Cerebellar nuclear complex (tissue), 1 donor: ENCODE measurements at places on chromosomes 7 and 10.

- DNase-seq, result no peak
These were observed 182.6 kb downstream of the FZD1 start for GRCh38 chr7:91446819-91447218.

- DNase-seq, result no peak
These were observed 53.0 kb downstream of the EZH2 start for GRCh38 chr7:148830897-148831692.

DNA sequence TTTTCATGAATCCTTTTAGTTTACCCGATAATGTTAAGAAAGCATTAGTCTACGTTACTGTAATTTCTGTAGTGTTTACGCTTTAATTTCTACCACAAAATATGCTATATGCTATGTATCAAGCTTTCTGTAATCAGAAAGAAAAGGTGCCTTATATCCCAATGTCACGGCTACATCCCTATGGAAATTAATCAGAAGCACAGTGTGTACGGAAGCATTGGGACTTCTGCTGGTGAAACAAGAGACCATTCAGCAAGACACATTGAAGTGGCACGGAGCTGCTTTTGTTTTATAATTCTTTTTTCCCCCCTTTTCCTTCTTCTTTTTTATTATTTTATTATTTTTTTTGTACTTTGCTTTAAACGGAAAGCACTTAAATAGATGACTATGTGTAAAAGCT lies 31.2 kb upstream of the SH2B2 start:
- no peak for DNase-seq

GRCh38 chr10:125472010-125472607 lies 210.9 kb downstream of the TEX36 start:
- no peak for DNase-seq

- DNase-seq, result no peak
These were observed 1.6 kb downstream of the FAM133B start for GRCh38 chr7:92588561-92588960.

- no peak for DNase-seq
These were observed 715.3 kb downstream of the DNAJB9 start for GRCh38 chr7:109284943-109285342.

DNA sequence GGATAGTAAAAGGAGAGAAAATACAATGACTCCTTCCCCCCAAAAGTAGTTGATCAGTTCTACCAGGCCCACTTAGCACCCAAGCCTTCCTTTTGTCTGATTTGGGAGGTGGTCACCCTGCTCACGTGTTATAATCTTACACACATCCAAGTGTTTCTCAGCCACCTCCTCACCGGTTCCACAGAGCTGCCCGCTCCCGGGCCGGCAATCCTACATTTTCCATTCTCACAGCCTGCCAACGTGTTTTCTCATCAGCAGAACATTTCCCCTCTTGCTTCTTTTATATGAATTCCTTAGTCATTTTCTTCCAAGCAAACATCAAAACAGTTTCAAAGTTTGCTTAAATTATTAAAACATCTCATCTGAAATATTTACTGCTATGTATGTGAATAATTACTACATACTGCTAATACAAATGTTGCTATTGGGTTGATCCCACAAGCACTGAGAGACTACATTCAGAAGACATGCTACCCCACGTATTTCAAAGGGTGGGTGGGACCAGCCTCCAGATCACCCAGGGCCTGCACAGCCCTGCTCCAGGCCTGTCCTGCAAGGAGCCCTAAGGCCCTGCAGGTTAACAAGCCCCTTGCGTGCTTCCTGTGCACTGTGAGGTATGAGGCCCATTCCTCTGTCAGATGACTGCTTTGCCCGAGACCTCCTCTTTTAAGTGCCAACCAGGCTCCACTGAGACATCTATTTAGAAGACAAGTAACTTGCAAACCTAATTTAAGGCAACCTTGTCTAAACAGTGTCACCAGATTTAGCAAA lies 75.3 kb downstream of the GRB10 start:
- no peak for DNase-seq

GRCh38 chr7:18305866-18306265 lies 189.7 kb upstream of the HDAC9 start:
- no peak for DNase-seq

- no peak for DNase-seq
These were observed 108.5 kb upstream of the TCF7L2 start for GRCh38 chr10:112841549-112841948.

- DNase-seq, result no peak
These were observed 103.0 kb downstream of the CNOT4 start for GRCh38 chr7:135406918-135407317.

DNA sequence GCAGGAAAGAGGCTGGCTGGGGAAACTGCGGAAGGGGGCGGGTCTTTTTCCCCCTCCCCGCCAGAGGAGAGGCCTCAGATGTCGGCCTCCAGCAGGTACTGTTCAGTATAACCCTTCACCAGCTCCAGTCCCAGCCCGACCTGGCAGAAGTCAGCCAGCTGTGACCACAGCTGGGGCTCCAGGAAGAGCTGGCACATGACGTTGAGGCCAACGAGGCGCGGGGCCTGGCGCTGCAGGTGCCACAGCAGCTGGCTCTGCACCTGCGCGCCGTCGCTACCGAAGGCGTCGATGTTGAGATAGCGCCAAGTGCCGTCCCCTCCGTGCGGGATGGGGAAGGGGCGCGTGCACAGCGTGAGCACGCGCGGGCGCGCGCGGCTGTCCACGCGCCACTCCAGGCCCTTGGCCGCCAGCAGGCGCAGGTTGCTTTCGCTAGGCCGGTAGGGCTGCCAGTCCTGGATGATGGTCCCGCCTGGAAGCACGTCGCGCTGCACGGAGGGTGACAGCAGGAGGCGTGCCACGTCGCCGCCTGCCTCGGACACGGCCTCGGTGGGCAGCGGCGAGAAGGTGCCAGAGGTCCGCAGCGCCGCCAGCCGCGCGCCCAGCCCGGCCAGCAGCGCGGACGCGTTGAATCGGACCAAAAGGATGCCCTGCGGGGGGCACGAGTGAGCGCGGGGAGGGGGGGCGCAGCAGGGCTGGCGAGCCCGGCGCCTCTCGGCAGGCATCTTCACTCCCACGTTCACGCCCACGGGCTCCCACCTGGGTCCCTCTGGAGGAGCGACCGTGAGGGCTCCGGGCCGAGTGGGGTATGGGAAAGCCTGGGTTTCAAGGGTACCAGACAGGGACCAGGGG lies 6.9 kb upstream of the VGF start:
- DNase-seq, result no peak

DNA sequence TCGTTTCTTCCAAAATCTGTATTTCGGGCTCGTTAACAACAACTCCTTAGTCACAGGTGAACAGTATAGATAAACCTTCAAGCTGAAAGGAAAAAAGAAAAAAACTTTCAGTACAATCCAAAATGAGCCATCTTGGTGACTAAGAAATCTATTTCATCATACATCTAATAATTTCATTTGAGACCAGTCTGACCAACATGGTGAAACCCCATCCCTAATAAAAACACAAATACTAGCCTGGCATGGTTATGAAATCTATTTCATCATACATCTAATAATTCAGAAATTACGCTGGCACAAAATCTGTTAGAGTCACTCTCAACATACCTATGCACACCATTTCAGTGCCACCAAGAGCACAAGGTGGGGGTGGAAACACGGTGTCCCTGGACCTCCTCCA lies 8.8 kb downstream of the DCLRE1C start:
- no peak for DNase-seq

GRCh38 chr10:15364001-15364400 lies 7.1 kb downstream of the FAM171A1 start:
- DNase-seq, result no peak

- no peak for DNase-seq
These were observed 43.3 kb downstream of the GPR37 start for GRCh38 chr7:124722292-124722691.

GRCh38 chr7:102287111-102287980 lies 678 bp downstream of the SH2B2 start:
- DNase-seq, result peak; percentile 7

DNA sequence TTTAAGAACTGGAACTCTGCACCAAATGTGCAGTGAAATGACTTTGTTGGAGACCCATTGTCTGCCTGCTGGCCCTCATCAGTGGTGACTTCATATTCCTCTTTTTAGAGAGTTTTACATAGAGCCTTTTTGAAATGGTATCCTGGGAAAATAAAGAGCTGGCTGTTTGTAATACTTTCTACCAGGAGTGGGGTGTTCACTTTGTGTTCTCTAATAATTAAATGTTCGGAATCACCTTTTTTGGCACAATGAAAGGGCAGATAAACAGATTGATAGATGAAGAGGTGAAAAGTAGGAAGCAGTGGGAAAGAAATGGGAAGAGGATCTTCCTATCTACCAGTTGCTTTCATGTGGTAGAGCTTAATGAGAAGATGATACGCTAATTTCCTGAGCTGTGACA lies 55.5 kb downstream of the PRPF18 start:
- DNase-seq, result no peak

DNA sequence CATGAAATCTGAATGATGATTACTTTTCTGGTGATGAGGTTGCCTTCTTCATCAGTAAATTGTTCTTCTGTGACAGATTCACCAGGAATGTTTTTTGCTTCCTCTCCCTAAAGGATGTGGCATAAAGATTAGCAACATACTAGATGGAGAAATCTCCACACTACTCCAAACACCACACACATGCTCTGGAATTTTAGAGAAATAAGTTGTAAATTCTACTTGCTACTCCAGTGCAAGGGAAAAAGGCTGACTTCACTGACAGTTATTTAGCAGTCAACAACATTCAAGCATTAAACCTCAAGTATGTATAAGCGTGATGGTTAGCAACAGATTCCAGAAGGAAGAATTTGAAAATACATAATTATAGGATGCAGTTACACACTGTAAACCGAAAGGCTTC lies 137.9 kb upstream of the CCDC6 start:
- DNase-seq, result no peak

DNA sequence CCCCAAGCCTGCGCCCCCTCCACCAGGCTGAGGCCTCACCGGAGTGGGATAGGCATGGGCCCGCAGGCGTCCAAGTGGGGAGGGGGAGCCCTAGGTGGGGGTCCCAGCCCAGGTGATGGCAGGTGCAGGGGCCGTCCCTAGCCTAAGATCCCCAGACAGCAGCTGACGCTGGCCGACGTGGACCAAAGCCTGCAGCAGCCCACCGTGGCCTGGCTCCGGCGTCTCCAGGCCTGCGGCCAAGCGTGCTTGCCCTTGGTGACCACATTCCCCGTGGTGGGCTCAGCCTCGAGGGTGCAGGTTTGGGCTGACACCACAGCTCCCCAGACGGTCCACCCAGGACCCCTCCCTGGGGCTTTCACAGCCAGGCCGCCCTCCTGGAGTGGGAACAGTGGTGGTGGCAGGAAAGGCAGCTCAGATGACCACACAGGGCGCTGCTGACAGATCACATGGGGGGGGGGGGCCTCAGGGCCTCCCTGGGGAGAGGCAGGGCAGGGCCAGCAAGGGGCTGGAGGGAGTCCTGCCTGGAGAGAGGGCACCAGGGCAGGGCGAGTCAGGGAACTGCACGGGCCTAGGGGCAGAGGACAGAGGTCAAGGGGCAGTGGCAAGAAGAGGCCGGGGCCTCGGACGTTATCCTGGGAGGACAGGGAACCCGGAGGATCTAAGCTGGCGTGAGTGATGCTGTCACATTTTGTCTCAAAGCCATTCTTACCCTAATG lies 767 bp upstream of the ADAM8 start:
- no peak for DNase-seq
